ENCODE measurements at places on chromosomes 1 and 21.
A peak's percentile ranks its signal among the peaks of the same experiment; 100 is the strongest.

- no peak for DNase-seq
Observed at GRCh38 chr1:225908013-225908640, 15.9 kb downstream of the PYCR2 start.

- no peak for DNase-seq
Observed at GRCh38 chr1:3306583-3307291, 147.7 kb upstream of the ARHGEF16 start.

DNA sequence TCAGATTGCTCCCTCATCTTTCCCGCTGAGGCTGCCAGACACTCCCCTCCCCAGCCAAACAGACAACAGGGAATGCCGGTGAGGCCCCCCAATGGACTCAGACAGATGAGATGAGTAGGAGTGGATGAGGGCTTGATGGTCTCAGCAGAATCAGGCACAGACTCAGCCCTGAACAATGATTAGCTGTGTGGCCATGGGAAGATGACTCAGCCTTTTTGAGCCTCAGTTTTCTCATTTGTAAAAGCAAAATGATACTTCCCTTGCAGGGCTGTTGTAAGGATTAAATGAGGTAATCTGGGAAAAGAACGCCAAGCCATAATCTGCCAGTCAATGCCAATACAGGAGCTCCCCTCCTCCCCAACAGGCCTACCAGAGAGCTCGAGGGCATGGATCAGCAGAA is 12.4 kb downstream of the C1orf198 start:
- DNase-seq = no peak

DNA sequence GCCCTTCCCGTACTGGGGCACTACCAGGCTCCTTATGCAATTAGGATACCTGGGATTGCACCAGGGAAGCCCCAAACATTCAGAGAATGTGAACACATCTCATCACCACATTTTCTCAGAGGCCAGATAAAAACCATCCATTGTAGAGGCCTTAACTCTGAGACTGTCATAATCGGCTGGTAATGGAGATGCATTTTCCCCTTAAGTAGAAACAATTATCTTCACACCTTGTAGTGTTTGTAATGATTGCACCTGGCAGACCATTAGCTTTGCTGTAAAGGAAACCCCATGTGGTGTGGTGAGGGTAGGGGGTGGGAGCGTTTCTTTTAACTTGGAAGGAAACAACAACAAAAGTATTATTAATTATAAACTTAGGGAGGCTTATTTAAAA is 90.0 kb upstream of the TLR5 start:
- DNase-seq = no peak

- DNase-seq = no peak
Observed at GRCh38 chr1:6521536-6521935, 30.1 kb upstream of the PLEKHG5 start.

- no peak for DNase-seq
Observed at GRCh38 chr1:31764312-31765040, at the start of gene ADGRB2. Gene ADGRB2 (minus strand): TSS chr1:31764340. CDS start chr1:31757221, 7,119 bp downstream.

GRCh38 chr1:150578272-150579109 is 919 bp downstream of the MCL1 start:
- no peak for DNase-seq

- DNase-seq = no peak
Observed at GRCh38 chr1:67361641-67362040, 54.0 kb downstream of the IL12RB2 start.

DNA sequence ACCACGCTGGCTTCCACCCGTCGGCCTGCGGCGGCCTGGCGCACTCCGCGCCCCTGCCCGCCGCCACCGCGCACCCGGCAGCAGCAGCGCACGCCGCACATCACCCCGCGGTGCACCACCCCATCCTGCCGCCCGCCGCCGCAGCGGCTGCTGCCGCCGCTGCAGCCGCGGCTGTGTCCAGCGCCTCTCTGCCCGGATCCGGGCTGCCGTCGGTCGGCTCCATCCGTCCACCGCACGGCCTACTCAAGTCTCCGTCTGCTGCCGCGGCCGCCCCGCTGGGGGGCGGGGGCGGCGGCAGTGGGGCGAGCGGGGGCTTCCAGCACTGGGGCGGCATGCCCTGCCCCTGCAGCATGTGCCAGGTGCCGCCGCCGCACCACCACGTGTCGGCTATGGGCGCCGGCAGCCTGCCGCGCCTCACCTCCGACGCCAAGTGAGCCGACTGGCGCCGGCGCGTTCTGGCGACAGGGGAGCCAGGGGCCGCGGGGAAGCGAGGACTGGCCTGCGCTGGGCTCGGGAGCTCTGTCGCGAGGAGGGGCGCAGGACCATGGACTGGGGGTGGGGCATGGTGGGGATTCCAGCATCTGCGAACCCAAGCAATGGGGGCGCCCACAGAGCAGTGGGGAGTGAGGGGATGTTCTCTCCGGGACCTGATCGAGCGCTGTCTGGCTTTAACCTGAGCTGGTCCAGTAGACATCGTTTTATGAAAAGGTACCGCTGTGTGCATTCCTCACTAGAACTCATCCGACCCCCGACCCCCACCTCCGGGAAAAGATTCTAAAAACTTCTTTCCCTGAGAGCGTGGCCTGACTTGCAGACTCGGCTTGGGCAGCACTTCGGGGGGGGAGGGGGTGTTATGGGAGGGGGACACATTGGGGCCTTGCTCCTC is 1.9 kb downstream of the OLIG2 start:
- DNase-seq = no peak

GRCh38 chr1:7580923-7581753 is 190.0 kb upstream of the VAMP3 start:
- DNase-seq = no peak

DNA sequence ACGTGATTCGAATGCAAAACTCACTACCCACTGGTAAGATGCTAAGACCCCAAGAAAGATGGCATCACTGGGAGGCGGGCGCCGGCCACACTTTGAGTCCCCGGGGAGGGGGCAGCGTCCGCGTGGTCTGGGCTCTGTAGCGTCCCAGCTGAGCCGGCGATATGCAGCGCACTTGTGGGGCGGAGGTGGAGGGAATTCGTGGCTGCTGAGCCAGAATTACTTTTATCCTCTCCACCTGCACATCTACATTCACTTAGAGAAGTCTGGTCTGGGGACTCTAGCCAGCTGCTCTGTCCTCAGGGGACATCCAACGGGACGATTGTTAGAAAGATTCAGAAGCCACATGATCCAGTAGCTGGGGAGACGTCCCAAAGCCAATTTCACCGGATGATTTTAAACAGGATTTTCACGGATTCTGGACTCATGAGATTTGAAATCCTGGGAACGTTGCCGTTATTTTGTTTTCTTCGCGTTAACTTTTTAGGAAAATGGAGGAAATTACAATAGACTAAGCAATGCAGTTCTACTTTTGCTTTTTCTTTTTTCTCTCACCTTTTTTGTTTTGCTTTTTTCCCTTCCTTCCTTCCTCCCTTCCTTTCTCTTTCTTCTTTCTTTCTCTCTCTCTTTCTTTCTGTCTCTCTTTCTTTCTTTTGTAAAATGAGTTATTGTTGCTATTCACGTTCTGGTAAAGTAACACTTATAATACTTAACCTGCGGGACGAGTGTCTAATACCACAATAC is 1.3 kb downstream of the JAM2 start:
- DNase-seq = peak; percentile 1

GRCh38 chr1:57061369-57061768 is 95.6 kb upstream of the C8B start:
- DNase-seq = no peak

DNA sequence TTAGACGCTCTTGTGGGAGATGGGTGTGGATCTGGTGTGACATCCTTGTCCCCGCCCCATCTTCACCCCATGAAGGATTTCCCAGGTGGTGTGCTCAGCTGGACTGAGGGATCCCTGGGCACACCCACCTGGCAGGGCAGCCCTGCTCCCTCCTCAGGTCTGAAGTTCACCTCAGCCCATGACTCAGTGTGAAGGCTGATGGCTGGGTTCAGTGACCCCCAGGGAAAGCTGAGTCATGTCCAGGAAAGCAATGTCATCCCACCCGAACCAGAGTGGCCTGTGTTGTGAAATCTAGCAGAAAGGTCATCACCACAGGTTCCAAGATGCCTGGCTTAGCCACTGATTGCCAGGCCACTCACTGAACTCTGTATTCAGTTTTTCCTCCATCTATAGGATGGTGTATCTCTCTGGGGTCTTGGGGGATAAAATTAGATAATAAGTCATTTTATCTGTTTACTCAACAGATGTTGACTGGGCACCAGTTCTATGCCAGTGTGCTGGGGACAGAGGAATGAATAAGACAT is 97.7 kb upstream of the JUN start:
- DNase-seq = no peak

DNA sequence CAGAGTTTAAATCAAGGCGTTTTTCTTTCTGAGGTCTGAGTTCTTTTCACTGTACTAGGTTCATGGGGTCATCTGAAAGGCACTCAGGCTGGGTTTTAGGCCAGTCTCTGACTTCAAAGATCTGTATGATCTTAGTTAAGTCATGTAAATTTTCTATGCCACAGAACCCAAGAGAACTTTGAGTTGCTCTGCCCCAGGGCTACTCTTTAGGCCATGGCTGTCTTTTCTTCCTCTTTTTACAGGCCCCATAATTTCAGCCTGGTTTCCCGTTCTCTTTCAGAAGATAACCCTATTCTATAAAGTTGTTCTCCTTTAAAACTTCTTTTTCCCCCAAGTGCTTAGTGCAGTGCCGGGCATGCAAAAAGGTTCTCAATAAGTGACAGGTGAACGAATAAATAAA is 26.1 kb downstream of the METTL13 start:
- no peak for DNase-seq

- DNase-seq = no peak
Observed at GRCh38 chr1:201096041-201096461, 16.2 kb downstream of the CACNA1S start.

DNA sequence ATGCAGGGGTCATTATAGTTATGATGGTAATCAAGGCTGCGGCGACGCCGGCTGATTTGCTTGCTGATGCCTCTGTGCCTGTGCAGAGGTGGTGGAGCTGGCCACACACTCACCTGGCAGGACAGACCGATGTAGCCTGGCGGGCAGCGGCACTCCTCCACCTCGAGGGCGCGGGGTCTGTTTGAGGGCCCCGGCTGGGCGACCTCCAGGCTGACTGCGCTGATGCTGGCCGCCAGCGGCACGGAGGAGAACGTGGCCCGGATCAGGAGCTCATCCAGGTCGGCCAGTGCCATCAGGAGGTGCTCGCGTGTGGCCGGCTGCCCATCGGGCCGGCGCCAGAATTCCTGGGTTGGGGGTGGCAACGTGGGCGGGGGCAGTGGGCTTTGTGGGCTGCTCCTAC is 52.7 kb downstream of the LDLRAD2 start:
- DNase-seq = no peak

DNA sequence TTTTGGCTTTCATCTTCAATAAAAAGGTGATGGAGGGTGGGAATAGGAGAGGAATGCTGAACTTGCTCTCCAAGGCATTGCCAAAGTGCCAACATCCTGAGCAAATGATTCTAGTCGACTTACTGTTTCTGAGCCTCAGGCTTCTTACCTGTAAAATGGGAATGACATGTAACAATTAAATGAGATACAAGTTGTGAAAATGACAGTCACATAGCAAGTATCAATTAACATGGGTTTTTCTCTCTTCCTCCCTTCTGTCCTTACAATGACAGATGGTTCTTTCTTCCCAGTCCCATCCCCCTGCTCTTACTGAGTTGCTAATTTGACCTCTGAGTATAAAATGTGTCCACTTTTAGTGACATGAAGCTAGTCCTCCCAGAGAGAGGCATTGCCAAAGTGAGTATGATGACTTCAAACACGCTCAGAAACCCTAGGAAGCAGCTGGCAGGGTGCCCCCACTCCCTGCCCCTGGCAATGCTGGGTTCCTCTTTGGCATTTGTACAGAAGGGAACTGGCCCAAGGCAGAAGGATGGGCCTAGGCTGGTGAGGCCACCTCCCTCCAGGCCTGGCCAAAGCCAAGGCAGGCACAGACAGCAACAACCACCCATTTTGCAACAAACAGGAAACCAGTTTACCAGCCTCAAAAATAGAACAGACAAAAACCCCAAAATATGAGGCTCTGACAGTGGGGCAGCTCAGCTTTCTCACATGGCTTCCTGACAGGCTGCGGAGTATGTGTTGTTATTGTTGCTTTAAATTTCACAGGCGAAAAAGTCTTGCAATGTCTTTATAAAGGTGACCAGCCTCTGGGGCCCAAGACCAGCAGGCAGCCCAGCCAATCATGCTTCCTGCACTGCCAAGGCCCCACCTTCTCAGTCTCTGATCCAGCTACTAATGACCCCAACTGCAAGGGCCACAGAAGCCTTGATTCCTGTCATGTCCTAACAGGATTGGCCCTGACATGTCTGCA is 115.9 kb downstream of the HIVEP3 start:
- DNase-seq = no peak

DNA sequence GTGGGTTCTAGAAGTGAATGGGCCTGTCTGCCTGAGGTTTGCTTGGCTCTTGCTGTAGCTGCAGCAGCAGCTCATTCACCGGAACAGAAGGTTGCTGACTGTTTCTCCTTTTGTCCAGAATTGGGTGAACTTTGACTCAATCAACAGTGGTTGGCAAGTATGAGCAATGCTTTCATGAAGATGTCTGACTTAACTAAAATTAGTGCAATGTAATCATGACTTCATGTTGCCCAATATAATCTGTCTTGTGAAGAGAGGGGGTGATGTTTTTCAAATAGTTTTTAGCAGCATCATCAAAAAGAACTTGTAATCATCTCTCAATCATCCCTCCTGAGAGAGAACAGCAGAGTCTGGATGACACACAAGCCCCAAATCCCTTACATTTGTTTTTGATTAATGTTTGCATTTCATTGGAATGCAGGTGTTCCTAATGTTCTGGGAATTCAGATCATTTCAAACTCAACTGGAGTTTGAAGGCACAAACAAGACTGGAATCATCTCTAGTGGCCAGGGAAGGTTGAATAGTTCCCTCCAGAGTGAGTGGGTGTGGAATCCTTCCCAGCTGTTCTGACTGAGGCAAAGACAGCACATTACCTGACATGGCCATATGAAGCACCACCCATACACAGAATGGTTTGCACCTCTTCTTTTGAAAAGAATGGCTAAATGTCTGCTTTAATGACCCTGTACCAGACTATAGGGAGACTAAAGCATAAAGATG is 82.9 kb downstream of the HLX start:
- no peak for DNase-seq
